ENCODE measurements at places on chromosomes 7 and 10. TPM values are rescaled to one million over a fixed set of nuclear protein-coding genes. Genes with fewer than 3 reads are reported as not detected.

DNA sequence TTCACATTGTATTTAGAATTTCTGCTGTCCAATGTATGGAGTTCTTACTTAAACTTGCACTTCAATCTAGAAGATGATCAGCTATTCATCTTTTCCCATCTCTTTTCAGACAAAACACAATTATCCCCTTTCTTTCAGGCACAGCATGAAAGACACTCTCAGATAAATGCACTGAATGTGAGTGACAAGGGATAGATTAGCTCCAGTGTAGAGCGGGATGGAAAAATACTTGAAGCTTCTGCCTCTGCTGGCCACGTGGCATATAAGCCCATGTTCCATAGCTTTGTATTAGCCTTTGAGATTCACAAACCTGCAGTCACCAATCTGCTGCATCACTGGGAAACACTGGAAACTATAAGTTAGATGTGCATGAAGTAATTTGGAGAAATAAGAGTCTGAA is 162.2 kb upstream of the FAM3C start:
- no peak for DNase-seq
- H3K4me3 ChIP-seq = no peak overlapping the region
- no peaks in the 10 kb centered on the region for H3K4me1 ChIP-seq
- no peaks in the 10 kb centered on the region for H3K36me3 ChIP-seq
- H3K27me3 ChIP-seq = no peaks in the 10 kb centered on the region

Gene TMEM213
- not detected for polyA plus RNA-seq

Gene DCLRE1C
- polyA plus RNA-seq = 3.0 TPM

Gene BEND7
- polyA plus RNA-seq = 9.2 TPM

- H3K27ac ChIP-seq = no peak overlapping the region
- no peaks in the 10 kb centered on the region for H3K36me3 ChIP-seq
- peaks cover 15% of the 10 kb centered on the region for H3K4me1 ChIP-seq
- no peaks in the 10 kb centered on the region for H3K27me3 ChIP-seq
Measured at GRCh38 chr10:129136951-129137350, 330.1 kb upstream of the MGMT start.

DNA sequence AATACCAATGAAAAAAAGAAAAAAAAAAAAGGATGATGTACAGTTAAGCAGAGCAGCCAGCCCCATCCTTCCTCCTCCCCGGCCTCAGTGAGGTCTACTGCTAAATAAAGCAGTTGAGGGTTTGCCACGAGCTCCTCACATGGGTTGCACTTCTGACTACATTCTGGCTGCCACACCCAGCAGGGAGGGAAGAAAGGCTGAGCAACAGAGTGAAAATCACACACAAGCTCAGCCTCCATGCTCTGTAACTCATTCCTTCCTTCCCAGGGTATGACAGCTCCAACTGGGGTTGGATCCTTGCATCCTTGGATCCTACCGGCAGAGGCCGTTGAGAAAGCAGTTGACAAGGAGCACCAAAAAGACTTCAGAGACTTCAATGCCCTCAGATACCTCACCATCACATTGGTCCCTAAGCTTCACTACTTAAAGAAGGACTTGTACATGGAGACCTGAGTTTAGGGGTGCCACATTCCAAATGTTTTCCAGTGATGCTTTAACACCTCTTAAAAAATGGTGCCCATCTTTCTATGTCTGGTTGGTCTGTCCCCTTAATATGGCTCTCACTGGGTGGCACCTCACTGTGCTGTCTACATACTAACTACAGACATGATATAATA is 52.9 kb upstream of the PIK3CG start:
- H3K36me3 ChIP-seq = no peaks in the 10 kb centered on the region
- H3K4me3 ChIP-seq = no peak overlapping the region
- H3K27ac ChIP-seq = no peak overlapping the region
- H3K4me1 ChIP-seq = no peaks in the 10 kb centered on the region
- no peaks in the 10 kb centered on the region for H3K27me3 ChIP-seq

DNA sequence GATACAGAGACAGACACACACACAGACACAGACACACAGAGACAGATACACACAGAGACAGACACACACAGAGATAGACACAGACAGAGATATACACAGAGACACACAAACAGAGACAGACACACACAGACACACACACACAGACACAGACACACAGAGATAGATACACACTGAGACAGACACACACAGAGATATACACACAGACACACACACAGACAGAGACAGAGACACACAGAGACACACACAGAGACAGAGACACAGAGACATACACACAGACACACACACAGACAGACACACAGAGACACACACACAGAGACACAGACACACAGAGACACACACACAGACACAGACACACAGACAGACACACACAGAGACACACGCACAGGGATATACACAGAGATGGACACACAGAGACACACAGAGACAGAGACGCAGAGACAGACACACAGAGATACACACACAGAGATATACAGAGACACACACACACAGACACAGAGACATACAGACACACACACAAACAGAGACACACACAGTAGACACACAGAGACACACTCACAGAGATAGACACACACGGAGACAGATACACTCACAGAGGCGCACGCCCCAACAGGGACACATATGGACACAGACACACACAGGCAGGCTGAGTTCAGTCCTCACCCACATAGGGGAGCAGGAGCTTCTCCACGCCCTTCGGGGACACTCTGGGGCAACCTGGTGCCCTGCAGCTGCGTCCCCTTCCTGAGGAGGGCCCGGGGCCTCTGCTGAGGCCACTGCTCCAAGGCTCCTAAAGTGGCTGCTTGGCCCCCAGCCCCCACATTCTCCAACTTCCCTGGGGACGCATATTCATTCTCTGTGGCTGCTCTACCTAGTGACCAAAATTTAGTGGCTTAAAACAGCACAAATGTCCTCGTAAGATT is 10.3 kb upstream of the PPP2R2D start:
- DNase-seq = no peak
- H3K27ac ChIP-seq = no peak overlapping the region
- H3K4me3 ChIP-seq = no peak overlapping the region
- no peaks in the 10 kb centered on the region for H3K27me3 ChIP-seq
- no peaks in the 10 kb centered on the region for H3K36me3 ChIP-seq

DNA sequence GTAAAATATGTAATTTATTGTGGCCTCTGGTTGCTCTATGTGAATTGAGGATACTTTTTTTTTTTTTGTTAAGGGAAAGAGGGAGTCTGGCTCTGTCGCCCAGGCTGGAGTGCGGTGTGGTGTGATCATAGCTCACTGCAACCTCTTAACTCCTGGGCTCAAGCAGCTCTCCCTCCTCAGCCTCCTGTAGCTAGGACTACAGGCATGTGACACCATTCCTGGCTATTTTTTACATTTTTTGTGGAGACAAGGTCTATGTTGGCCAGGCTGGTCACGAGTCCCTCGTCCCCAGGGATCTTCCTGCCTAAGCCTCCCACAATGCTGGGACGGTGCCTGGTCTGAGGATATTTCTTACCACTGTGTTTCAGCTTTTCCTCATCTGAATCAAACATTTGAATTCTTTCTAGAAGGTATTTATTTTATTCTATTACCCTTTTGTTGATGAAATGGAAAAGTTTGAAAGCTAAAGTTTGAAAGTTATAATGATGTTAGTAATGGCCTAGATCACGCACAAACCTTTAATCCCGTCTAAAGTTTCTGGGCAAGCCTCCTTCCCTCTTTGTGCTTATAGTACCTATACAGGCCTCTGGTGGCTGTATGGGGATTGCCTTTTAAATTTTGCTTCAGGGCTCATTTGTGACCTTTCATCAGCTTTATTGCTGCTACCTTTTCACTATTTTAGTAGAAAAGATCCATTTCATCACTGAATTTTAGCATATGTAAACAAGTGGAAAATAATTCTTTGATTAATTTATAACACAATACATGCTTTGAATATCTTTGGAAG is 2.0 kb downstream of the IFRD1 start:
- H3K4me1 ChIP-seq = peaks cover 24% of the 10 kb centered on the region
- no peaks in the 10 kb centered on the region for H3K27me3 ChIP-seq
- H3K27ac ChIP-seq = peak overlapping the region; percentile 95

GRCh38 chr7:22482503-22482902 is 17.5 kb downstream of the STEAP1B start:
- no peak overlapping the region for H3K27ac ChIP-seq
- H3K4me1 ChIP-seq = peaks cover 15% of the 10 kb centered on the region
- no peaks in the 10 kb centered on the region for H3K27me3 ChIP-seq
- no peak overlapping the region for H3K4me3 ChIP-seq

DNA sequence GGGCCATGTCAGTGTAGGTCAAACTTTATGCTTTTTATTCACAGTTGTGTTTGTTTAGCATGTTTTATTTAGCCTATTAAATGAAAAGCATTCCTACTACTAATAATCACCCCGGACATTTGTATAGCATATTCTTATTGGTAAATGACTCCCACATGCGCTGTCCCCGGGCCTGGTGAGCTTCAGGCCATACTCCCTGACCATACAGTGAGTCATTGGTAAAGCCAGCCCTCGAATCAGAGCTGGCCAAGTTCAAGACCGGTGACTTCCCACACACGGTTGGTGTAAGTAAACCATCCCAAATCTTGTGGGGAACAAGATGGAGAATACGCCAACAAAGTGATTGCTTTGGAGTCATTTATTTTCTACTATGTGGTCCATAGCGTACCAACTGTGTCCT is 238.7 kb upstream of the TCF7L2 start:
- no peak overlapping the region for H3K4me3 ChIP-seq
- DNase-seq = no peak
- H3K4me1 ChIP-seq = no peaks in the 10 kb centered on the region
- H3K36me3 ChIP-seq = no peaks in the 10 kb centered on the region
- no peaks in the 10 kb centered on the region for H3K27me3 ChIP-seq

Gene HELLS
- polyA plus RNA-seq = 13.5 TPM

GRCh38 chr10:60572511-60573194 is 183.0 kb upstream of the ANK3 start:
- peak; percentile 46 for DNase-seq
- no peaks in the 10 kb centered on the region for H3K27me3 ChIP-seq
- peaks cover 9% of the 10 kb centered on the region for H3K4me1 ChIP-seq
- peak overlapping the region; percentile 71 for H3K4me3 ChIP-seq

- H3K27me3 ChIP-seq = no peaks in the 10 kb centered on the region
- no peaks in the 10 kb centered on the region for H3K36me3 ChIP-seq
Measured at GRCh38 chr10:133164816-133165555, 5.0 kb downstream of the KNDC1 start.

Gene SLC18A3
- polyA plus RNA-seq = 1.7 TPM

- H3K4me1 ChIP-seq = no peaks in the 10 kb centered on the region
- H3K4me3 ChIP-seq = no peak overlapping the region
- no peaks in the 10 kb centered on the region for H3K27me3 ChIP-seq
Measured at GRCh38 chr10:4147245-4147644, 362.2 kb upstream of the KLF6 start.

DNA sequence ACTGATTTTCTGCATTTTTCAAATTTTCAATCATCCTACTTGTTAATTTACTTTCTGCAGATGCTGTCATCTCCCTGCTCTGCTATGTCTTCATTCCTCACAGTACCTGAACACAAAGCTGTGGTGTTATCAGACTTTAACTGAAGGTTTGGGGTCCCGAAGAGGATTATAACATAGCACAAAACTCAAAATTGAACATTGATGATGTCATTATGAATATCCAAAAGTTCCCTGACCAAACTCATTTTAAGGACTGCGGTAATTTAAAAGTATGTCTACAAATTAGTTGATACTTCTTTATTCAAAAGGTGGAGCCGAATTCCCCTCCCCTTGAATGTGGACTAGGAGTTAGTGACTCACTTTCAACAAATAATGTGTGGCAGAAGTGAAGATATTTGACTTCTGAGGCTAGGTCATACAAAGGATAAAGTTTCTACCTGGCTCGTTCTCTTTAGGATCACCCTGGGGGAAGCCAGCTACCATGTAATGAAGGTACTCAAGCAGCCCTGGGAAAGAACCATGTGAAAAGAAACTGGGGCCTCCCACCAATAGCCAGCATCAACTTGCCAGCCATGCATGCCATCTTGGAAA is 6.4 kb upstream of the ENTPD7 start:
- no peaks in the 10 kb centered on the region for H3K36me3 ChIP-seq
- DNase-seq = no peak
- no peak overlapping the region for H3K27ac ChIP-seq
- H3K27me3 ChIP-seq = no peaks in the 10 kb centered on the region

GRCh38 chr7:70569335-70569819 is 562.6 kb upstream of the GALNT17 start:
- H3K4me1 ChIP-seq = peaks cover 56% of the 10 kb centered on the region
- H3K4me3 ChIP-seq = no peak overlapping the region
- H3K36me3 ChIP-seq = no peaks in the 10 kb centered on the region
- H3K27me3 ChIP-seq = no peaks in the 10 kb centered on the region
- DNase-seq = no peak
- H3K27ac ChIP-seq = no peak overlapping the region

DNA sequence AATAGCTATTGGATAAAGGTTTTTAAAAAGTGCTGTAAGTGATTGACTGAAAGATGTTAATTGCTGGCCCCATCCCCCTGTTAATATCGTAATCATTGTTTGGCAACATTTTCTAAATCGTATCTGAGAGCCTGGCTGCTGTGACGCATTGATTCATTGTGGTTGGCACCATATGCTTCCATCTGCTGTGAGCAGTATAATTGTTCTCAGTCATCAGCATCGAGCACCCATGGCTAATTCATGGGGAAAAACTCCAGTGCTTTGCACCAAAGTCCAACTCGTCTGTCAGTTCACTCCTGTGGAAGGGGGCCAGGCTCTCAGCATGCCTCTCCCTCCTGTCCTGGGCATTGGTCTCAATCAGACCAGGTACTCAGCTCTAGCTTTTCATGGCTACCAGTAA is 205.2 kb downstream of the STK31 start:
- no peak overlapping the region for H3K4me3 ChIP-seq
- no peak overlapping the region for H3K27ac ChIP-seq
- H3K36me3 ChIP-seq = no peaks in the 10 kb centered on the region
- H3K4me1 ChIP-seq = no peaks in the 10 kb centered on the region
- H3K27me3 ChIP-seq = no peaks in the 10 kb centered on the region

Gene HMX3
- polyA plus RNA-seq = not detected

DNA sequence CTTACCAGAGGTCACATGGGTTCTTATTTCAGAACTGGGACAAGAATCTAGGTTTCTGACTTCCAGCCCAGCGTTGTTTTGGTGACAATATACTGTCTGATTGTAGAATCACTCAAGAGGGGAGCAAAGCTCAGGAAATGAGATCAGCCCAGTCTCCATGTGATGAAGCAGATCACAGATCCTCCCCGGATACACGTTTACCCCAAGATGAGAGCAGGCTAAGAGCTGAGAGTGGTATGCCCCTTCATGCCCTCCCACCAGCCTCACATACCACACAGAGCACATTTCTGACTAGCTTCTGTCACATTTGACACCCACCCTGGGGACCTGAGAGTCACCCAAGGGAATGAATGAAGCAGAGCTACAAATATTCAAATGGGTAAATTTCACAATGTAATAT is 27.1 kb upstream of the PRKCQ start:
- H3K27me3 ChIP-seq = no peaks in the 10 kb centered on the region
- H3K4me3 ChIP-seq = no peak overlapping the region

Gene PVRIG
- not detected for polyA plus RNA-seq
